ENCODE measurements at places on chromosomes 2 and 18.

- DNase-seq: no peak
Measured at GRCh38 chr2:119245841-119246230, 22.2 kb downstream of the STEAP3 start.

DNA sequence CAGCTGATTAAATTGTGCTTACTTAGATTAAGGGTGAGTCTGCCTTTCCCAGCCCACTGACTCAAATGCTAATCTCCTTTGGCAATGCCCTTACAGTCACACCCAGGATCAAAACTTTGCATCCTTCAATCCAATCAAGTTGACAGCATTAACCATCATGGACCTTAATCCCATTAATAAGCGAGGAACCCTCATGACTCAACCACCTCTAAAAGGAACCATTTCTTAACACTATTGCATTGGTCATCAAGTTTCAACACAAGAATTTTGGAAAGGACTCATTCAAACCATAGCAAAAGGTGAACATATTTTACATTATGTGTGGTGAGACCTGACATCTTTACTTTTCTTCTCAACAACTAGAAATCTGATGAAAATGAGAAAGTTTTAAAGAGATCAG, 187.0 kb downstream of the OSR1 start:
- DNase-seq: no peak

- no peak for DNase-seq
Measured at GRCh38 chr18:55314031-55314430, 274.0 kb downstream of the TCF4 start.

DNA sequence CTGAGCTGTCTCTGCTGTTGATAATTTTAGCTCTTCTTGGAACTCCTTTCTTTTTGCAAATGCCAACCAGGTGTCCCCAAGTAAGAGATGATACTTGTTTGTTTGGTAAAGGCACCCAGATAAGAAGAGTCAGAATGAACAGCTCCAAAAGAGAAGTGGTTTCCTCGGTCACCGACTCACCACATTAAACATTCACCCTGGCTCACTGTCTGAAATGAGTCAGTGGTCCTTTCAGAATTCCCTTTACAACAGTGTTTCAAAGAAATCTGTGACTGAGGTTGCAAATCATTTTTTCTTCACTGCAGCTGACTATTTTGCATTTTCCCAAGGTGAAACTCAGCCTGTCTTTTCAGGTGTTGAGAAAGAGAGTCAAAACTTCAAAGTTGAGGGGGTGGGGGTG, 16.2 kb upstream of the CXCR4 start:
- DNase-seq: no peak

DNA sequence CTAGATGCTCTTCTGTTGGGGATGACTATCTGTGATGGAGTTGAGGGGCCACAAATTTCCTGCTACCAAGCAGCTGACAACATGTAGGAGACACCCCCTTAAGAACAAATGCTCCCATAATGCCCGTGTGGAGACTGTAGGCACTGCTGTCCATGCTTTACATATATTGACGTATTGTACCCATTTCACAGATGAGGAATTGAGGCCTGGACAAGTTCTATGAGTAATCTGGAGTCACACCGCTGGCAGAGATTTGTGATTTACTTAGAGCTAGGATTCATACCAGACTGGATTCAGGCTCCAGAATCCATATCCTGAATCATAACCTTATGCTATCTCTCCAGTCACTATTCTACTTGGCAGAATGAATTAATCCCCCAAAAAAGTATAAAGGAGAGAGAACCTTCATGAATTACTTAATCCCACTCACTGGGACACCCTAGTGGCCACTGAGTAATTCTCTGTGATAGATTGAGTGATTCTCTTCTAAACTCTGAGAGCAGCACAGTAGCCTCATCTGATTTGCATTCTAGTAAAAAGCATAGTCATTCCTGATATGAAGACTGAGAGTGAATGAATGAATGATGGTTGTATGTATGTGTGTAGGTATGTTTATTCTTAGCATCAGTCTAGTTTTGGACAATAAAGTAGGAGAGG, 460.7 kb upstream of the MEIS1 start:
- DNase-seq: no peak

- DNase-seq: no peak
Measured at GRCh38 chr2:22826703-22827102, 558.3 kb upstream of the KLHL29 start.

GRCh38 chr2:239946864-239947728, 78.0 kb downstream of the NDUFA10 start:
- DNase-seq: no peak

DNA sequence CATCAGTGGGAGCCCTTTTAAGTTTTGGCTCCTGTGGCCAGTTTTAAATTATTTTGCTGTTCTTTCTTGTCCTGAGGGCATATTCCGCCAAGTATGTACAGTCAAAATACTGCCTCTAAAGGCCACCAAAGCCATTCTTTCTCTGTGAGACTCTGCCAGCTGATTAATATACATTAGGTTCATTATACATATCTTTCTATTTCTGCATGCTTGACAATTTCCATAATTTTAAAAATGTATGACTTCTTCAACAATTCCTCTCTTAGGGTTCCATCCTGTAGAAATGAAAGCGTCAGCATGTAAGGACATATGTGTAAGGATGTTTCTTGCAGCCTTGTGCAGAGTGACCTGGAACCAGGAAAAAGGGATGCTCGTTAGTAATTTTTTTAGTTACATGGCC, 291.9 kb downstream of the PHLPP1 start:
- DNase-seq: no peak

- no peak for DNase-seq
Measured at GRCh38 chr2:238235331-238235732, 4.5 kb downstream of the HES6 start.

GRCh38 chr2:102618452-102619413, 620 bp upstream of the SLC9A2 start:
- DNase-seq: no peak

DNA sequence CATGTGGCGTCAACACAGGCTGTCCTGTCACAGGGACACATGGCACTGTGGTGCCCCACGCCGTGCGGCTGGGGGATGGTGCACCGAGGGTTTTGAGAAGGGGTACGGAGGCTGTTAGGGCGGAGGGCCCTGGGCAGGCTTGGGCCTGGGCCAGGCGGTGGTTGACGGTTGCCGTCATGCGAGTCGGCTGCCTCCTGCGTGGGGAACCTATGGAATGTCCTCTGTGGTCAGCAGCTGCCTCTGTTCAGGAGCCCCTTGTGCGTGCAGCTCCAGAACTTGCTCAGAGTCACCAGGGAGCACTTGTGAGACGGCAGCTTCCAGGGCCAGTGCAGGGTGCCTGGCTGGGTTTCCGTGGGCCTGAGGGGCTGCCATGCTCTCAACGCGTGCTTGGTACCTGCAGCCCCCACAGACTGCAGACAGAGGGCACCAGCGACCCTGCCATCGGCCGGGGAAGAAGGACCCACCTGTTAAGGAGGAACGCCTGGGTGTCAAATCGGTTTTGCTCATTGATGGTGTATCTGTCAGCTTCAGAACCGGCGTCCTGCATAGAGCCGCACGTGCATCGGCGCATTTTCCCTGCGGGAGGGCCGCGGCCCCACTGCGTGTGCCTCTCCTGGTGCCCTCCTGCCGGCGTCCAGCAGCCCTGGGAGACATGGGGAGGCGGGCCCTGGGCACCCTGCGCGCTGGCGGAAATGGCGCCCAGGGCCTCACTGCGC, 10.0 kb upstream of the D2HGDH start:
- no peak for DNase-seq

- DNase-seq: no peak
Measured at GRCh38 chr2:219423652-219424377, 5.6 kb downstream of the DES start.

DNA sequence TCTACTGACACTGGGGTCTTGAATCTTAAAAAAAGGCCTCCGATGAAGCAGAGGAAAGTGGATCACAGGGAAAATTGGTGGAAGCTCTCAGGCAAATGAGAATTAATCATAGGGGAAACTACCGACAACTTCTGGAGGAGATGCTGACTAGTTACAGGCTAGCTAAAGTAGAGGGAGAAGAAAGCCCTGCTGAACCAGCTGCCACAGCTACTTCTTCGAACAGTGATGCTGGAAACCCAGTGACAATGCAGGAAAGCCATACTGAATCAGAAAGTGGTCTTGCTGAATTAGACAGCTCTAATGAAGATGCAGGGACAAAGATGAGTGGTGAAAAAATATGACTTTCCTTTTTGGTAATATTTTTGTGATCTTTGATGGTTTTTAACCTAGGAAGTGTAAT, 44.9 kb upstream of the SLC3A1 start:
- DNase-seq: no peak

Data from stimulated activated CD8-positive, alpha-beta memory T cell treated with anti-CD3 and anti-CD28 coated beads, Interleukin-4, amount 100 ng/mL, for 1 hour (primary cell).